Inflammatory macrophage (primary cell): ENCODE measurements at places on chromosomes 5 and 9.

DNA sequence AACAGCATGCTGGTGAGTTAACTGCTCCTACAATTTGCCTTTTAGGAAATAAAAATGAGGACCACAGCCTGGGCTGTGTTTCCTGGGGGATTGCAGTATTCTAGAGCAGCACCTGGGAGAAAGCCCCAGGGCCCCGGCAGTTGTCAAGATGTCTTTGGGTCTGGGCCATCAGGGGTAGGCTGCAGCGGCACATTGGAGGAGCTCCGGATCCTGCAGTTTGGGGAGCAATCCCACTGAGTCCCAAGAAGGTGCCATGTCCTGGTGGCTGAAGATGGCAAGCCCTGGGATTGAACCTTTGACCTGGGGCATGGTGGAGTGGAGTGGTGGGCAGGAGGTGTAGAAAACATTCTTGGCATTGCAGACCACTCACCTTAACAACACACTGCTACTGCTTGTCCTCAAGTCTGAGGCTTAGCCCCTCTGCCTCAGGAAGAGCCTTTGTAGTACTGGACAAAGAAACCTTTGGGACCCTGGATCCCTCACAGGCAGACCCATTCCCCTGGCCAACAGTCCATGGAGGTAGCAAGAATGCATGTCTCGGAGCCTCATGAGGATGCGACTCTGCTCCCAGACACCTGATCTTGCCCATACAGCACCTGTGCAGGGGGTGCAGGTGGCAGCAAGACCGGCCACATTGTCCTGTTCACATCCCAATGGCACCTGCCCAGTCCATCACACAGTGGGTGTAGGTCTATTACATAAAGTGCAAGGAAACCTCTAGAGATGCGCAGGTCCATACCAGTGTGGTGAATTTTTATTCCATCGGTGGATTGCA lies 159.1 kb upstream of the IRX2 start:
- DNase-seq: no peak

- DNase-seq: no peak
Measured at GRCh38 chr5:173321886-173322285, 6.3 kb downstream of the STC2 start.

- no peak for DNase-seq
Measured at GRCh38 chr9:136075134-136075841, 19.8 kb downstream of the NACC2 start.

DNA sequence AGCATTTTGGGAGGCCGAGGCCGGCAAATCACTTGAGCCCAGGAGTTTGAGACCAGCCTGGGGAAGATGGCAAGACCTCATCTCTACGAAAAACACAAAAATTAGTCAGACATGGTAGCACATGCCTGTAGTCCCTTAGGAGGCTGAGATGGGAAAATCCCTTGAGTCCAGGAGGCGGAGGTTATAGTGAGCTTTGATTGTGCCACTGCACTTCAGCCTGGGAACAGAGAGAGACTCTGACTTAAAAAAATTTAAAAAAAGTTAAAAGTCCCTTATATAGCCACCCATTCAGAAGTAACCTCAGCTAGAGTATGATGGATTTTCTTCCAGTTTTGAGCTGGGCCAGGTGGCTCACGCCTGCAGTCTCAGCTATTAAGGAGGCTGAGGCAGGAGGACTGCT lies 72.4 kb downstream of the UGCG start:
- DNase-seq: no peak

DNA sequence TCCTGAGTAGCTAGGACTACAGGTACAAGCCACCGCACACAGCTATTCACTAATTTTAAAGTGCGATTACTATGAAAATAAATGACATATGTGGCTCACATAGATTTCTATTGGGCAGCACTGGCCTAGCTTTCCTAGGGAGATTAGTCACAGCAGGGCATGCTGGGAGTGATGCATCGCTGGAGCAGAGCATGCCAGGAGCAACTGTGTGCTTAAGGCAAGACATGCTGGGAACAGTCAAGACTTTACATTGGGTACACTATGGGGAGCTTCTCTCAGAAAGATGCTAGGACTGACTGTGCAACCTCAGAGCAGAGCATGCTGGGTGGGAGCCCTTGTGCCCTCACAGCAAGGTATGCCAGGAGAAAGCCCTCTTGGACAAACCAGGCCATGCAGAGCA lies 9.3 kb downstream of the ST6GALNAC6 start:
- DNase-seq: no peak

DNA sequence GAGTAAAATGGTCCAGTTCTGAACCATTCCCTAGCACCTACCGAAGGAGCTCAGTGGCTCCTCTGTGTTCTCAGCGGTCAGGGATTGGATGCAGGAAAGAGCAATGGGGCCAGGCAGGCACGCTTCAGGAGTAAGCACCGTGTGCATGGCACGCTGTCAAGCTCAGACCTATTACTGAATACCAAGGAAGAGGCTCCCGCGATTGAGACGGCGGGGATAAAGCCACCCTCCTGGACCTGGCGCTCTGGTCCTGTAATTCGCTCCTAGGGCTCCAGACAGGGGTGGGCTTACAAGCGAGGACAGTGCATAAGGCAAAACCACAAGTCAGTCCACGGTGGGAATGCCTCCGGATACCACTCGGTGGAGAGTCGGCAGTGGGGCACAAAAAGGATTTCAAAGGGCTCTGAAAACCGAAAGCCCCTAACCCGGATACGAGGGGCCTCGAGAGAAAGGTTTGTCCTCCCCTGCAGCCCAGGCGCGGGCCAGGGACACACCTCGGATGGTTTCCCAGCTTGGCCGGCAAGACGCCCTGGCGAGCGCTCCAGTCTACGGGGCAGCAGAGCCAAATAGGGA lies 988 bp downstream of the OXCT1 start:
- no peak for DNase-seq

DNA sequence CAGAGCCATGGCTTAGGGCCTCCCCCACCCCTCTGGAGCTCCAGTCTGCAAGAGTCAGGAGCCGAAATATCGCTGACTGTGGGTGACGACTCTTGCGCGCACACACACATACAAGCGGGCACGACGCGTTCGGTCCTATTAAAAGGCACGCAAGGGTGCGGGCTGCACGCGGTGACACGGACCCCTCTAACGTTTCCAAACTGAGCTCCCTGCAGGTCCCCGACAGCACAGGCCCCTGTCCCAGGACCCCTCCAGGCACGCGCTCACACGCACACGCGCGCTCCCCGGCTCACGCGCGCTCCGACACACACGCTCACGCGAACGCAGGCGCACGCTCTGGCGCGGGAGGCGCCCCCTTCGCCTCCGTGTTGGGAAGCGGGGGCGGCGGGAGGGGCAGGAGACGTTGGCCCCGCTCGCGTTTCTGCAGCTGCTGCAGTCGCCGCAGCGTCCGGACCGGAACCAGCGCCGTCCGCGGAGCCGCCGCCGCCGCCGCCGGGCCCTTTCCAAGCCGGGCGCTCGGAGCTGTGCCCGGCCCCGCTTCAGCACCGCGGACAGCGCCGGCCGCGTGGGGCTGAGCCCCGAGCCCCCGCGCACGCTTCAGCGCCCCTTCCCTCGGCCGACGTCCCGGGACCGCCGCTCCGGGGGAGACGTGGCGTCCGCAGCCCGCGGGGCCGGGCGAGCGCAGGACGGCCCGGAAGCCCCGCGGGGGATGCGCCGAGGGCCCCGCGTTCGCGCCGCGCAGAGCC lies at the start of gene GRIN1:
TSS of gene GRIN1 (plus strand) at position 433 of the 746 bp plus-strand sequence. CDS start 333 bp downstream, outside the sequence.
- DNase-seq: no peak

DNA sequence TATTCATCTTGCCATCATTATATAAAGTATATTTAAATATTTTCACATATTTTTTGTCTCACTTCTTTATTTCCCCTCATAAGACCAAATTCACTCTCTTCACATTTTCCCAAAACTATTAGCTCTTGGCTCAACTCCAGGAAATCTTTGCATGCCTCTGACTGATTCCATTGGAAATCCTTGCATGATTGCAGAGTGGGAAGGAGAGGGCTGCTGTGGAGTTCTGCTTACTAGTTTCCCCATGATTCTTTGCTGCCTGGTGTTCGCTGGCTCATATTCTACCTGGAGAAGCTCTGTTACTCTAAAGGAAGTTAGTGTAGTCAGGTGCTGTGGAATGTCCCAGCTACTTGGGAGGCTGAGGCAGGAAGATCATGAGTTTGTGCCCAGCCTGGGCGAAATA lies 41.9 kb downstream of the LIX1 start:
- no peak for DNase-seq

DNA sequence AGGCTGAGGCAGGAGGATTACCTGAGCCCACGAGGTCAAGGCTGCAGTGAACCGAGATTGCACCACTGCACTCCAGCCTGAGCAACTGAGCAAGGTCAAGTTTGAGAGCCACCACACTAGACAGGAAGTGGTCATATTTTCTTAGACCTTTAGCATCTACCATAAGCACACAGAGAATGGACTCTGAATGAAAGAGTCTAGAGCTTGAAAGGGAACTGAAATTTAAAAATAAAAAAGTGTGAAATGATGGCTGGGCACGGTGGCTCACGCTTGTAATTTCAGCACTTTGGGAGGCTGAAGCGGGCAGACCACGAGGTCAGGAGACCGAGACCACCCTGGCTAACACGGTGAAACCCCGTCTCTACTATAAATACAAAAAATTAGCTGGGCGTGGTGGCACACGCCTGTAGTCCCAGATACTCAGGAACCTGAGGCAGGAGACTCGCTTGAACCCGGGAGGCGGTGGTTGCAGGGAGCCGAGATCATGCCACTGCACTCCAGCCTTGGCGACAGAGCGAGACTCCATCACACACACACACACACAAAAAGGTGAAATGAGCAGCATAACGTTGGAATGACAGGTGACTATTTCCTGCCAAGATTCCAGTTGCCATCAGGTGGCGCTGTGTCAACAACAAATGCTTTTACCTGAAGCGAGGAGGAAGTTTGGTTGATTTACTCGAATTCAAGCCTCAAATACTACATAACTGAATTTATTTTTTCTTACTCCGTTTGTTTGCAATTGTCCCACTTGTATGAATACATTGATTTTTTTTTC lies 21.3 kb upstream of the AK3 start:
- peak; percentile 64 for DNase-seq

- peak; percentile 28 for DNase-seq
Measured at GRCh38 chr5:62312036-62312435, 6.0 kb downstream of the KIF2A start.

GRCh38 chr5:39024005-39024404 lies 50.2 kb downstream of the RICTOR start:
- no peak for DNase-seq

DNA sequence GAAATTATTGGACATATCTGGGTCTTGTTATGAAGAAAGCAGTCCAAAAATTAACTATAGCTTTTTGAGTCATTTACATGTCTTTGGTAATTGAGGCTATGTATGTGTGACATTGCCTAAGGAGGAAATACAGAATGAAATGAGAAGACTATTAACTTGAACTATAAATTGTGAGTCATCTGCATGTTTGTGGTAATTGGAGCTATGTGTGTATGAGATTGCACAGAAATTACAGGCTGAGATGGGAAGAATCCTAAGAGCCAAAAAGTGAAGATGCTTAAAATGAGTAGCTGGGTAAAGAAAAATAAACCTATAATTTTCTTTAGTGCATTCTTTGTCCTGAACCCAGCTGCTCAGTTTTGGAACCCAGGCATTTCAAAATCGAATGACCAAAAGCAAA lies 747.6 kb upstream of the EDIL3 start:
- DNase-seq: no peak

GRCh38 chr9:86575825-86576525 lies 221.8 kb upstream of the TUT7 start:
- no peak for DNase-seq

DNA sequence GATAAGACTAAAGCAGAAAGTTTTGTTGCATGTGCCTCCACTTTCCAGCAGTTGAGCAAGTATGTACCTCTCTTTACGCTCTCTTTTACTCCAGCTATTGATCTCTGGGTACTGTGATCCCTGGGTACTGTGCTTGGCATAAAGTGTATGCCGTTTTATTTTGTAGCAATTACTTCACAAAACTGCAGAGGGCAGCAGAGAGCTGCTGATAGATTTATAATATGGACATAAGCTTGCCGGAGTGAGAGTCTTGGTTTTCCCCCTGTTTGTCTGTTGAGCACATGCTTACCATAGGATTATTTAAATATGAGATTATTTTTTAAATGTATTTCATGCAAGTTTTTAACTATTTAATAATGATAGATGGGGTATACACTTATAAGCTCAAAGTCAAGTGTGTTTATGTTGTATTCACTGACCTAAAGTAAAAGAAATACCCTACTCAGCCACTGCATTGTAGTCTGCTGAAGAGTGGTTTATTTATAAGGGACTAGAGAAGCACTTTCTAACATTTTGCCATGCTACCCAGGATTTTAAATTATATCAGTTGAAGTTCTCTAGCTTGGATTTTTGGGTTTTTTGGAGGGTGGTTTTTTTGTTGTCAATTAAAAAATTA lies 13.0 kb downstream of the TTC1 start:
- DNase-seq: peak; percentile 56

GRCh38 chr5:38465061-38465460 lies 91.4 kb downstream of the LIFR start:
- DNase-seq: no peak

GRCh38 chr5:112822456-112822855 lies 38.6 kb upstream of the SRP19 start:
- no peak for DNase-seq

- DNase-seq: no peak
Measured at GRCh38 chr9:88523056-88523455, 11.9 kb upstream of the NXNL2 start.

- peak; percentile 70 for DNase-seq
Measured at GRCh38 chr5:119016125-119016774, 27.9 kb upstream of the DTWD2 start.

DNA sequence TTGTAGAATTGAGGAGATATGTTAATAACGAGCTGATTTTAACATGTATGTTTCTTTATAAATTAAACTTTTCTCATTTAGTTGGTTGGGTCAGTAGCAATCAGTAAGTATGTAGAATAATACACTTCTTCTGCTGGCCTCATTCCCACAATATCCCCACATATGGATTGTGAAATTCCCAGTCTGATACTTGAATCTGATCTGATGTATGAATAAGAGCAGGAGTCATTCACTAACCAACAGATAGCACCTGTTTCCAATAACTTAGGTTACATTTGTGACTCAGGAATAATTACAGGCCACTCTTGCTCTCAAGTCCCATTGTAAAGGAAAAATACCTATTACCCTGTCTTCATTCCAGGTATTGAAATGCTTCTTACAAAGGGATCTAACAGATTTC lies 23.9 kb downstream of the SLC36A1 start:
- DNase-seq: no peak

DNA sequence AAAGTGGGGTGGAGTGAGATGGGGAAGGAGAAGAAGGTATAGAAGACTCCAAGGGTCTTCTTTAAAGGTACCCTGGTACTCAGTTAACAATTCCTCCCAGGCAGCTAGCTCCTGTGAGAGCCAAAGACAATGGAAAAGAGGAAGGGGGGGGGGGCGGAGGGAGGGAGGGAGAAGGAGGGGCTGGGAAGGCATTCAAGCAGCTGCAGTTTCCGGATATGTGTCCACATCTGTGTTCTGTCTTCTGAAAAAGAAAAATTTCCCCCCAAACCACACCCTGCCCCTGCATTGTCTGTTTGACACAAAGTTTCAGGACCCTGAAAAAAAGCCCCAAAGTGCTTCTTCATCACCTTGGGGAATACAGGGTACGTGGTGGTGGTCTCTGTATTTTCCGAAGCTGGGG lies 11.1 kb downstream of the SPRY4 start:
- DNase-seq: no peak

GRCh38 chr5:121378046-121378445 lies 473.6 kb upstream of the FTMT start:
- DNase-seq: no peak

GRCh38 chr5:175847061-175847460 lies 24.3 kb upstream of the CPLX2 start:
- no peak for DNase-seq

GRCh38 chr5:146048994-146049703 lies 56.2 kb downstream of the PLAC8L1 start:
- DNase-seq: peak; percentile 67

- peak; percentile 20 for DNase-seq
Measured at GRCh38 chr5:76473661-76474060, 70.6 kb downstream of the IQGAP2 start.
